Activated CD4-positive, alpha-beta T cell treated with anti-CD3 and anti-CD28 coated beads for 48 hours (primary cell): ENCODE measurements at places on chromosomes 12 and 14.

- no peak for DNase-seq
These were observed 214.4 kb upstream of the DIO2 start for GRCh38 chr14:80425686-80426085.

DNA sequence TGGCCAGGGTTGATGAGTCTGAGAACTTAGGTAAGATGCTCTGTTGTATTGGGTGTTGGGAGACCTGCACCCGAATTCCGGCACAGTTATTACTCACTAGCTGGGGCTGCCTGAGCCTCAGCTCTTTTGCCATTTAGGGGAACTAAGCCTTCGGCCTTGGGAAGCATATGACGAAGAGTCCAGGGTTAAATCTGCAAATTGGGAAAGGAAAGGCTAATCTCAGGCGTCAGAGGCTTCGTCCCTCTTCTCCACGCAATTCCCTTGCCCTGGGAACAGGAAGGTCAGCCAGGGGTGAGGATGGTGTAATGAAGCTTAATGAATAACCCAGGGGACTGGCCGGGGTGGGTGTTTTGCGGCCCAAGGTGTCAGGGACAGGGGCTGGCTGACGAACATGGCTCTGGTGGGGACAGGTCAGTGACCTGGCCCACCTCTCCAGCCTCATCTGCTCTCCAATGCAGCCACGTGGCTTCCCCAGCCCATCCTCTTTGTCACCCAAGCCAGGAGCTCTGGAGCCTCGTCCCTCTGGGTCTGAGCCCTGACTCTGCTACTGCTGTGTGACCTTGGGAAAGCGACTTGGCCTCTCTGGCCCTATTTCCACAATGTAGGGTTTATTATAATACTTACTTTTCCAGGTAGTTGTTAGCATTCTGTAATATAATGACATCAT, 3.8 kb upstream of the SDSL start:
- no peak for DNase-seq

- peak; percentile 56 for DNase-seq
These were observed 276.3 kb upstream of the CRY1 start for GRCh38 chr12:107369679-107370078.

DNA sequence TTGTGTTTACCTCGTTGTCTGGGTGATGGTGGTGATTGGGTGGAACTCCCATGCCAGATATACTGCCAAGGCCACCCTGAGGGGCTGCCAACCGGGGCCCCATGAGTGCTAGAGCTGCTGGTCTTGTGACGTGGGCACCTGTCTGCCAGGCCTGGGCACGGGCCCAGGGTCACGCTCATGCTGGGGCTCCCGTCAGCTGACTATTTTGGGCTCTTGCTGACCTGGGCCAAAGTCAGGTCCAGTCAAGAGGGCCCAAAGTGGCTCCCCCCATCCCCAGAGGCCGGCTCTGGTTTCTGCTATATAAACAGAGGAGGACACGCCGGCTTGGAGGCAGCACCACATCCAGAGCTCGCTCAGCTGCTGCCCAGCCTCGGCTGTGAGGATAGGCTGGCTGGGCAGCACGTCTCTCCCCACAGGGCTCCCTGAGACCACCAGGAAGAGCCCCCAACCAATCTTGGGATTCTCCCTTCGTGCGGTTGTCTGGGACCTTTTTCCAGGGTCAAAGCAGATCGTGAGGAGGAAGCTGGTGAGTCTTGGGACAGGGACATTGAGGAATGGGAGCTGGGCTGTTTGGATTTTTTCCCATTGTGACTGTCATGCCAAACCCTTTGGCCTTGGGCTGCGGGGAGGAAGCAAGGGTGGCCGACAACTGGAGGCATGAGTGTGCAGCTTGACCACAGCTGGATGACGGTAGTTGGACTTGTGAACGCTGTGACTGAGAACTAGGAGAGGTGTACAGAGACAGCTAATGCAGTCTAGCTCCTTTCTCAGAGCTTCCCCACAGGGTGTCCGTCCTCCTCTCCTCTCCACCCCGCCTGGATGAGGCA, 7.6 kb upstream of the NR4A1 start:
- no peak for DNase-seq

DNA sequence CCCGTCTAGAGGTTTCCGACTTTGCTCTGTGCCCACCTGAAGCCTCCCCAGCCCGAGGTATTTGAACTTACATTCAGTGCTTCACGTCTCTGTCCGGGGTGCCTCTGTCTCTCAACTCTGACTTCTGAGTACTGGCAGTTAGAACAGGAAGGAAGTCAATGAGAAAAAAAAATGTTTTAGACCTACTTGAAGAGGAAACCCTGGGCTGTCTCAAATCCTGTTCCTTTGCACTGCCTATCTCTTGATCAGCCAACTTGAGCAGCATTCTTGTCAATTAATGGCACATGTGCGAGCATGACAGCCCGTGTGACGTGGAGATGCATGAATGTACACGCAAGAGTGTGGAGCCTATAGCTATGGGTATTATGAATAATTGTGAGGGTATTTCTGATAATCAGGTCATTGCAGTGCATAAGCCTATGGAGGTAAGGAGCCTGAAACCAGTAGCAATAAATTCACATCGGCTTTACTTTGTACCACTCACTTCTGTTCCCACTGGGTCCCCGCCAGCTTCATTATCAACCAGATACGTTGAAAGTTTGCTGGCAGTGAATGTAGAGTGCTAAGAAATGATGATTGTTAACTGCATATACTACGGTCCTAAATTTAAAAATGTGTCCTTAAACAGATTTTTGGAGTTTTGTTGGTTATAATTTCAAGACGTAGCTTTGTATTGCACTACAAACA, at the start of gene ARHGDIB:
TSS of gene ARHGDIB (minus strand) at position 136 of the 687 bp plus-strand sequence. CDS start 10,889 bp downstream, outside the sequence.
- peak; percentile 78 for DNase-seq

GRCh38 chr14:30621354-30621939, 672 bp upstream of the SCFD1 start:
- DNase-seq, result peak; percentile 16

DNA sequence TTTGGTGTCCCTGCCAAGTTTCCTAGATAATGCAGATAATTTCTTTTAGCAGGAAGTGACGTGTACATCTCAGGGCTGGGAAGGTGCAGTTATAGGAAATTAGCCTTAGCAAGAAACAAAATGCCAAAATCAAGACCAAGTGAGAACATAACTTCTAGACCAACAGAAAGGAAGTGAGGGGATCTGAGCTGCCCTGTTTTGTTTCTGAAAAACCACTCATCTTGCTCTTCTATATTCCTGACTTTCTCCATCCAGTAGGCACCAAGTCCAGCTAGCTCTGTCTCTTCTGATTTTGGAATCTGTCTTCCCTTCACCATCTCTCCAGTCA, 23.9 kb upstream of the DUSP6 start:
- DNase-seq, result no peak

- no peak for DNase-seq
These were observed 244.6 kb downstream of the SLC41A2 start for GRCh38 chr12:104713444-104713843.

- DNase-seq, result no peak
These were observed 212.9 kb downstream of the NRXN3 start for GRCh38 chr14:78383060-78383459.

DNA sequence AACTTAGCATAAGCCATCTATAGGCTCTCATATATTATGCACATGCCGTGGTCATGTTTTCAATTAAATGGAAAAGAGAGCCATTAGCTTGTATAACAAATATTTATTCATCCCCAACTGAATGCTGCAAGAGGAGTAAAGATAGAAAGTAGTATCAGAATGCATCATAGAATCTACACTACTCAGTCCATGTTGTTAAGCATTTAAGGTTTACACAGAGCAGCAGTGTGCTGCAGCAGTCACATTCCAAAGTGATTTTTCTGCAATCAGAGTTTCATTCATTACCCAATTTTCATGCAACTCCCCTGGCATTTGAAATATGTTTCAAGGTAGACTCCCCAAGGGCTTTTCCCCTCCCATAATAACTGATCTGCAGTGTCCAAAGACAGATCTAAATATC, 82.2 kb upstream of the LMO3 start:
- no peak for DNase-seq

DNA sequence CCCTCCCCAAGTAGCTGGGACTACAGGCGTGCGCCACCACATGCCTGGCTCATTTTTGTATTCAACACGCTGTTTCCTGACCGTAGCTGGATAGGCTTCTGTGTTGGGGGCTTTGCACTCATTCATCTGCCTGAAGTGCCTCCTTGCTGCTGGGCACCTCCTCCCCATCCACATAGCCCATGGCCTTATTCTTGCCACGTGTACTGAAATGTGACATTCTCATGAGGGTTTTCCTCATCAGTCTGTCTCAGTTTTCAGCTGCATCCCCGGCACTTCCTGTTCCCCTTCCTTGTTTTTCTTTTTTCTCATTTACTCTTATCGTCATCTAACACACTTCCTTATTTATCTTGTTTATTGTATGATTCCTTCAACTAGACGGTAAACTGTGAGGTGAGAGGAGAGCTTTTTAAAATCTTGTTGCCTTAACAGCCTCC, 36.6 kb downstream of the RCOR1 start:
- DNase-seq, result no peak

- peak; percentile 48 for DNase-seq
These were observed 67.0 kb downstream of the PRKCH start for GRCh38 chr14:61388173-61388975.

DNA sequence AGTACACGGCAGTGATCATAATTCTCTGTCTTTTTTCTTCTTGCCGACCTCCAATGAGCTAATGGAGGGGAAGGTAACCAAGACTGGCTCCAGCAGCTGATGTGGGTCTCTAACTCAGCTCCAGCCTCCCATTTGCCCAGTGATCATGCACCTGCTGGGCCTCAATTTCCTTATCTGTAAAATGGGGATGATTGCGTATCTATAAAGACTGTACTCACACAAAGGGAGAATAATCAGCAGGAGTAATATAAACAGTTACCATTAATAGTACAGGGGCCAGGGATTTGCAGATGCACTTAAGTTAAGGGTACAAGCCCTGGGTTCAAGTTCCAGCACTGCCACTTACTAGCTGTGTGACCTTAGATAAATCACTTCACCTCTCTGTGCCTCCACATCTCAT, 204.9 kb upstream of the LHX5 start:
- no peak for DNase-seq

DNA sequence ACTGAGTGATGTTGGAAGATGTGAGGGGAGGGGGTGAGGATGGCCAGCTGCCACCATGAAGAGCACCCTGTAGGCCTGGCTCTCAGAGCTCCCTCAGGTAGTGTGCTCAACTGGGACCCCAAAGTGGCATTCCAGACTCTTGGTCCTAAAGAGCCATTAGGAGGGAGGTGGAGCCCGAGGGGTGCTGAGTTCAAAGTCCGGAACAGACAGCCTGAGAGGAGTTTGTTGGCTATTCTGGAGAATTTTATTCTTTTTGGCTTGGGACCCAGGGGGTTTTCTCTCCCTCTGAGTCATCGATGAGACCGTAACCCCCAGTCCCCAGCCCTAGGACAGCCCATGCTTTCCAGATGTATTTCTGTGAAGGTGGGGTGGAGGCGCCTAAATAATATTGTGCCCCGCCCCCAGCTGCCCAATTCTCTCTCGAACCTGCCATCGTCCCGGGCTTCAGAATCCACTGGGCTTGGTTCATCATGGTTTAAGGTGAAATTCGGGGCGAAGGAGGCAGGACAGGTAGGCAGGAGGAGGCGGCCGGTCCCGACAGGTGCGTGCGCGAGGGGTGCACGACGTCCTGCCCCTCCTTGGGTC, 690 bp upstream of the RBP5 start:
- DNase-seq, result no peak

GRCh38 chr14:64681796-64682710, 22.2 kb upstream of the PLEKHG3 start:
- no peak for DNase-seq

- no peak for DNase-seq
These were observed 194.6 kb upstream of the KRR1 start for GRCh38 chr12:75705749-75706711.

DNA sequence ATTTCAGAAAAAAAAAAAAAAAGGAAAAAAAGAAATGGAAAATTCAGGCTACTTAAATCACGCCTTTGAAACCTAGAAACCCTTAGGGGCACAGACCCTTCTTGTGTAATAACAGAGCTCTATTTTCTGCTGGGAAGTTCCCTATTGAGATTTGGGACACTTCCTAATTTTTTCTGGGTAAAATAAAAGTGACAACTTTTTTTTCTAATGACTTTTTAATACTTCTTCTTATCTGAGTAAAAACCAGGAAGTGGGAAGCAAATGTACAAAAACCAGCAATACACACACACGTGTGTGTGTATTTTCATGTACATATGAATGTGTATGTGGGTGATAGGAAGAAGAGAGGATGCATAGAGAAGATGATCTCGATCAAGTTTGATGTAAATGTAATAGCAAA, 35.8 kb downstream of the ETV6 start:
- DNase-seq, result no peak

GRCh38 chr12:27705263-27705662, 5.4 kb upstream of the MRPS35 start:
- no peak for DNase-seq

GRCh38 chr14:81990312-81990761, 456.7 kb upstream of the SEL1L start:
- peak; percentile 53 for DNase-seq

- DNase-seq, result no peak
These were observed 47.1 kb downstream of the RPGRIP1 start for GRCh38 chr14:21326972-21327371.

DNA sequence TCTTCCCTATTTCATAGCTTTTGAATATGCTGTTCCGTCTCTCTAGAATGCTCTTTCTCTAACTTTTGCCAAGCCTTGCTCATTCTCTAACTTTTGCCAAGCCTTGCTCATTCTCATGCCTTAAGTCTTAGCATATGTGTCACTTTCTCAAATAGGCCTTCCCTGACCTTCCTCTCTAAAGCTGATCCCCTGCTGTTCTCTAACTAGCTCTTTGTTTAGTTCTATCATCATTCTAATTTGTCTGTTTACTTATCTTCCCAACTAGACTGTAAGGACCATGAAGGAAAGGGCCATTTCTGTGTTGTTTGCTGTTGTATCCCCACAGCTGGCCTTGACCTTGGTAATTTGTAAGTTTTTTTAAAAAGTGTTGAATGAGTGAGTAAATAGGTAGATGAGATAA, 71.1 kb downstream of the ZNF641 start:
- no peak for DNase-seq

GRCh38 chr12:16962889-16963288, 356.9 kb upstream of the LMO3 start:
- DNase-seq, result no peak

GRCh38 chr14:53034688-53035230, 83.9 kb upstream of the FERMT2 start:
- DNase-seq, result no peak

DNA sequence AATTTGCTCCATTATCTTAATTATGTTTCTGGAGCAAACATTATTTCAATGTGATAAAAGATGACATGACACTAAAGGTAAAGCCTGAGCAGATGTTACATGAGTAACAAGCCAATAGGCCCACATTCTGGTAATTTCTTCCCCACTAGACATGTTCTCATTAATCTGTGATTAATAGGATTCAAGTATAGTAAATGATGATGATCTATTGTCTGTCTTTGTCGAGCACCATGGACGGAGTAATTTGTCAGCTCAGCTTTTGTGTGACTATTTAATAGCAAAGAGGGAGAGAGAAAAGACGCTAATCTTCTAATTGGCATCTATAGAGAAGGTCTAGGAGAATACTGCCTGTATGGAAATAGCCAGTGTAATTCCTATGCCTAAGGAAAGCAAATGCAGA, 62.2 kb upstream of the INSM2 start:
- DNase-seq, result no peak

DNA sequence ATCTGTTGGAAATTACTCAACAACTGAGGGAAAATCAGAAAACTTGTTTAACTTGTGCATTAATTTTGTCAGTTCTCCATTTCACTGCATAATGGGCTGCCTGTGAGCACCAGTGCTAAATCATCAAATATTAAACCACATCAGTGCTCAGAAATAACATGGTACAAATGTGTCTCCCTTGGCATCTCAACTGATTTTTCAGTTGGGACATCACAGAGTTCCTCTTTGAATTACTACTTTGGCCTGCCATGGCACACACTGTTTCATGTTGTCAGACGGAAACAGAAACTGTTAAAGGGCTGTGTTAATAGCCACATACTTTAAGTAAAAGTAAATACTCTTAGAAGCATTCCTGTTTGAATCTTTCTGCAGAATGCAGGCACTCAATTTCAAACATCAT, 42.1 kb upstream of the STRN3 start:
- DNase-seq, result no peak
